ENCODE measurements at places on chromosomes 7 and 10. TPM values are rescaled to one million over a fixed set of nuclear protein-coding genes. Genes with fewer than 3 reads are reported as not detected.

- DNase-seq, result peak; percentile 63
Measured at GRCh38 chr7:47501406-47501805, 80.5 kb downstream of the TNS3 start.

GRCh38 chr7:40629891-40630290 lies 495.1 kb downstream of the SUGCT start:
- DNase-seq, result no peak

GRCh38 chr7:152856351-152856750 lies 96.8 kb downstream of the ACTR3B start:
- no peak for DNase-seq

GRCh38 chr10:22246680-22247391 lies 29.0 kb upstream of the EBLN1 start:
- DNase-seq, result peak; percentile 77

GRCh38 chr7:66250711-66251110 lies 45.6 kb downstream of the TPST1 start:
- peak; percentile 92 for DNase-seq

DNA sequence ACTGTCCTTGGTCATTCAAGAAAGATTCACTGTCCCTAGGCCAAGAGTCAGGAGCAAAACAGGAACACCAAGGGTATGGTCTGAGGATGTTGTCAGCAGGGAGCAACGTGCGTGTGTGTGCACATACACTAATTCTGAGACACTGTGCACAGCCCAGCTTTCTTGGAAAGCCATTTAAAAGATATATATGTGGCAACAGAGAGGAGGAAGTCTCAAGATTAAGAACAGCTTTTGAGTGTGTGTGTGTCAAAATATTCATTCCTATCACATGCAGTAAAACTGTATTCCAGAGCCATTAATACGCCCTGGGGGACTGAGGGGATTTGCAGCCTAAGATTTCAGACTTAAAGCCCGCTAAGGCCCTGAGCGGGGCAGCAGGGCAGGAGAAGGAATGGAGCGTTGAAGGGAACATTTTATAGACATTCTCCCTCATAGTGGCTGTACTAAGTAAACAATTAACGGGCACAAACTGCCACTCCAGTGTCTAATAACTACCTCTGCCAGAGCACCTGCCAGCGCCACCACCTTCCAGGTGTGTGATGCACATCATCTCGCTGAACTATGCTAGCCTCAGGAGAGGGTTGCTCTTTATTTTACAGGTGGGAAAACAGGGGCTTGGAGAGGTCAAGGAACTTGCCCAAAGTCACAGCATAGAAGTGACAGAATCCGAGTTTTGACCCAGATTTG lies 2.0 kb downstream of the NOD1 start:
- DNase-seq, result no peak

GRCh38 chr7:837001-837400 lies 4.7 kb downstream of the SUN1 start:
- no peak for DNase-seq

GRCh38 chr7:101630591-101630990 lies 1.5 kb upstream of the MYL10 start:
- peak; percentile 89 for DNase-seq

- no peak for DNase-seq
Measured at GRCh38 chr10:3671386-3671955, 113.5 kb downstream of the KLF6 start.

GRCh38 chr7:82506702-82507101 lies 63.1 kb upstream of the CACNA2D1 start:
- peak; percentile 56 for DNase-seq

Gene SDK1
- 4.2 TPM for total RNA-seq

Gene OGDHL
- total RNA-seq, result 1.5 TPM

Gene LRRC4
- total RNA-seq, result 0.51 TPM

Measured in Daoy (cell line).